A549 treated with dexamethasone at 1 μM for 4 hours (cell line): ENCODE measurements at places on chromosomes 3 and 15. TPM values are rescaled to one million over a fixed set of nuclear protein-coding genes. Genes with fewer than 3 reads are reported as not detected.

The LRRC58 gene
- 12.1 to 19.3 TPM (median 14.5 TPM) in 5 replicates for total RNA-seq

The IL12A gene
- total RNA-seq: 1.1 to 1.5 TPM (median 1.3 TPM) in 5 replicates

The SLC2A2 gene
- not detected in 5 replicates for total RNA-seq

The TBC1D23 gene
- 10.7 to 14.8 TPM (median 13.0 TPM) in 5 replicates for total RNA-seq

The ITPKA gene
- 9.7 to 16.4 TPM (median 13.2 TPM) in 5 replicates for total RNA-seq

The ABTB1 gene
- total RNA-seq: 9.6 to 18.7 TPM (median 15.4 TPM) in 5 replicates

The ACTC1 gene
- 0.18 to 0.54 TPM (median 0.35 TPM) in 5 replicates for total RNA-seq

The ADAMTS17 gene
- 0.08 to 0.30 TPM (median 0.13 TPM) in 4 of 5 replicates, not detected in the other for total RNA-seq

The CCDC39 gene
- not detected in 5 replicates for total RNA-seq

The CTXN2 gene
- total RNA-seq: 0.02 to 0.05 TPM (median 0.03 TPM) in 3 of 5 replicates, not detected in the others

The P2RY14 gene
- total RNA-seq: not detected in 5 replicates
